ENCODE measurements at places on chromosomes 1 and 21. TPM values are rescaled to one million over a fixed set of nuclear protein-coding genes. Genes with fewer than 3 reads are reported as not detected.

EXTL1 gene
- not detected for polyA plus RNA-seq

SYPL2 gene
- not detected for polyA plus RNA-seq

- H3K27ac ChIP-seq = no peak overlapping the region
- H3K27me3 ChIP-seq = no peaks in the 10 kb centered on the region
- H3K4me3 ChIP-seq = no peak overlapping the region
- peaks cover under 1% of the 10 kb centered on the region for H3K36me3 ChIP-seq
- no peaks in the 10 kb centered on the region for H3K4me1 ChIP-seq
These were observed 136.1 kb downstream of the DISP1 start for GRCh38 chr1:222950892-222951291.

DNA sequence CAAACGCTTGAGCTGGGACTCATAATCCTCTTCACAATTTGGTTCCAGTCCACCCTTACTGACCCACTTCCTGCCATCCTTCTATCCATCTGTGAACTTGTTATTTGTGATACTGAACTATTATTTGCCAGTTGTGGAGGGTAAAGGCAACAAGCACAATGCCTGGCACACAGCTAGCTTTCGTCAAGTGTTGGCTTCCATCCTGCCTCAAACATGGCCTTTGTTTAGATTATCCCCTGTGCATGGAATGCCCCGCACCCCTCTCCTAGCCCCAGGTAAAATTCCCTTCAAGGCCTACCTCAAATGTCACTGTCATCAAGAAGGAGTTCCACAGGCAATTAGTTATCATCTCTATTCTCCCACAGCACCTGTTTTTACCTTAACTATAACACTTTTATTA is 11.4 kb upstream of the CDCA8 start:
- no peak overlapping the region for H3K4me3 ChIP-seq
- no peaks in the 10 kb centered on the region for H3K4me1 ChIP-seq
- no peak for DNase-seq
- H3K36me3 ChIP-seq = peaks cover 12% of the 10 kb centered on the region
